ENCODE measurements at places on chromosomes 11 and 22.

- DNase-seq = no peak
Observed at GRCh38 chr22:40603088-40603605, 33.4 kb downstream of the MRTFA start.

DNA sequence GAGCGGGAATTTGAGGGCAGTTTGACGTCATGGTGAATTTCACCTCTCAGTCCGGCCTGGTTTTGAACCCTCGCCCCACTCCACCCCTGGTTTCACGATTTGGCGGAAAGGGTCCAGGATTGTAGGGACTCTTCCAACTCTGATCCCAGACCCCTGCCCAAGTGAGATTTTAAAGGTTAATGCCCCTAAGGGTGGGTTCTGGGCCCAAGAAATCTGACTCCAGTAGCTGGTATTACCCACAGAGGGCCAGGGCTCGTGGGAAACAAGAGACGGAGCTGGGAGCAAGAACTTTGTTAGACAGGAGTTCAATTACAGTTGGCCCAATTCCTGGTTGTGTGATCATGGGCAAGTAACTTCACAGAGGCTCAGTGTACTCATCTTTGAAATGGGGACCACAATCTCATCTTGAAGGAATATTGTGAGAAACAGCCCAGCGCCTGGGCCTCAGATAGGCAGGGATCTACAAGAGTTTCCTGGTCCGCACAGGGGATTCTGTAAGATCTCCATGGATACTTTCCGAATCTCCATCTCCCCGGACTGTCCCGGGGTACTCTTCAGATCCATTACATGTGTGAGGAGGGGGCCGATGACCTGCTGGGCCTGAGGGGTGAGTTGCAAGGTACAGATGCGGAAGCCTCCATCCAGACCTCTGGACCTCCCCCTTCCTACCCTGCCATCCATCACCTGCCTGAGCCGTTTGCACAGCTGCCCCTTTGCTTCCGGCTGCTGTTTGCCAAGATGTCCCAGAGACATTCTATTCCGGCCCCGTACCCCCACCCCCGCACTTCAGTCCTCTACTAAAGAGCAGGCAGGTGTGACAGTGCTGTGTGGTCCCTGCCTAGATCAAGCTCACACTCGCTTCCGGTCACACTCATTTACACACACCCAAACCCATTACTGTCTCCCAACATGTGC is 687 bp upstream of the CALCA start:
- DNase-seq = no peak

GRCh38 chr11:16883174-16883573 is 131.0 kb downstream of the PLEKHA7 start:
- DNase-seq = peak; percentile 65

GRCh38 chr11:71433648-71434450 is 14.3 kb downstream of the DHCR7 start:
- DNase-seq = no peak

GRCh38 chr22:26273011-26273675 is 103.9 kb downstream of the SEZ6L start:
- DNase-seq = no peak

DNA sequence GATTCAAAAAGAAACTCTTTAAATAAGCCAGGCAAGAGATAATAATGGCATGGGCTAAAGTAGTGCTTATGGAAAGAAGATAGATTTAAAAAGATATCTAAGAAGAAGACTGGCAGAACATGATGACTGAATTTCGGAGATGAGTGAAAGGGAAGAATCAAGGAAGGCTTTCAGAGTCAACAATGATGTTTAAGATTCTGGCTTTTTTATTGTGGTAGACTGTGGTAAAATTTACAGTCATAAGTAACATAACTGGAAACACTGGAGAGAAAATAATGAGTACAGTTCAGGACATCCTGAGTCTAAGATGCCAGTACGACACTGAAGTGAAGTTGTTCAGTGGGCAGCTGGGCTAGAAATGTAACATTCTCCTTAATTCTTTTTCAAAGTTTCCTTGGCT is 85.2 kb downstream of the PHF21A start:
- DNase-seq = no peak

GRCh38 chr22:21766691-21767462 is 31.3 kb upstream of the YPEL1 start:
- no peak for DNase-seq

DNA sequence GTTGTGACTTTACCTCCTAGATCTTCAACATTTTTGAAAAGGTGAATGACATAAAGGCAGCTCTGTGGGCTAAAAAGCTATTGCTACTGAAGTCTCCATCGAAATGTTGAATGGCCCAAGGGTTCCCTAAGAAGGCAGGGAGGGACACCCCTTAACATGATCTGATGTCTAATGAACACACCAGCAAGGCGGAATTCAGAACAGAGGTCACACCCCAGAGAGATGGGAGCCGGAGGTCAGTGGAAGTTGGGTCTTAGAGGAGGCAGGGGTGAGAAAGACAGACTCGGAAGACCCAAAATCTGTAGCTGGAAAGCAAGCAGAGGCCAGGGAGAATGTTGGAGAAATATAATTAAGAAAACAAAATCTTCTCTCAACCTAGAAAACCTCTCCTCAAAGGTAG is 79.0 kb downstream of the TRIM29 start:
- no peak for DNase-seq

- no peak for DNase-seq
Observed at GRCh38 chr11:80424012-80424695, 983.3 kb upstream of the TENM4 start.

DNA sequence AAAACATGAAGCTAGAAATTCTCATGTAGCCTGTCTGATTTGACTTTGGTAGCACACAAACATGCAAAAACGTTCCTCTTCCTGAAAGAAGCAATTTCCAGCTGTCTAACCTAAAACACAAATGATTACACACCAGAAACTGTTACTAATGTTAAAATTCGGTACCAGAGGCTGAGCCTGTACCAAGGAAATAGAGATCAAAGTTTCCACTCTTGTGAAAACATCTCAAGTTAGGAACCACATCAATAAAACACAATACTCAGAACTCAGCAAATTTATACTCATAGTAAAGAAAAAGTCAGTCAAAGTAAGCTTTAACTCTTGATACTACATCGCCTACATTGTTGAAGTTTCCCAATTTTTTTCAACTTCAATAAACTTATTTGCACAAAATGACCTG is 107.8 kb downstream of the FCHSD2 start:
- DNase-seq = no peak

- DNase-seq = no peak
Observed at GRCh38 chr11:70398834-70399680, 728 bp downstream of the CTTN start.

DNA sequence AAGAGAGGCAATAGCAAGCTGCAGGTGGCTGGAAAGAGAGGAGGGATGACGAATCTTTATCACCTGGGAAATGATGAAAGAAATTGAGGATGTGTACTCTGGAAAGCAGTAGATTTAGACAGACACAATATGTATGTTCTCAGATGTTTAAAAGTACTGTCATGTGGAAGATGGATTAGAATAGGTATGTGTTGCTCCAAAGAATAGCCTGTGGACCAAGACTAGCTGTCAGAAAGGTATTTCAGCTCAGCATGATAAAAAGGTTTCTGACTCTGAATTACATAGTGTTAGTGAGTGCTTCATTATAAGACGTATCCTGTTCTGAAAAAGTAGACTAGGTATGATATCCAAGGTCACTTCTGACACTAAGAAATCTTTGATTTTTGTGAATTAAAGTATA is 322.4 kb downstream of the CNTN5 start:
- DNase-seq = no peak

GRCh38 chr11:63670096-63670432 is 1.1 kb downstream of the ATL3 start:
- DNase-seq = no peak

- DNase-seq = no peak
Observed at GRCh38 chr22:29251981-29252911, 15.5 kb downstream of the RHBDD3 start.

GRCh38 chr11:108726077-108726800 is 61.4 kb downstream of the DDX10 start:
- DNase-seq = no peak

DNA sequence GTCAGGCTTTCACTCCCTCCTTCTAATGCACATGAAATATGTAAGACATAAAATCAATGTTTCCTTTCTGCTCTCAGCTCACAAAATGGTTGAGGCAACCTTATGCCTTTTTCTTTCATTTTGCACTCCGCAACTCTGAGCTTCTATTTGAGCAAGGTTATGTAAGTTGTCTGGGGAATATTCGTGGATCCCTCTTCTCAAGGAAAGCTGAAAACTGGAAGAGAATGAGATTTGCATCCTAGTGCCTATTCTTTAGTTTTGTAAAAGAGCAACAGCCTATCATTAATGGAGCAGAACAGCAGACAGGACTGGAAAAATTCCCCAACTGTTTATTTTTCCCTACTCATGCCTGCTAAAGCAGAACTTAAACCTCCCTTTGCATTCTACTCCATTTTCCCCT is 141.7 kb downstream of the FAM76B start:
- no peak for DNase-seq

GRCh38 chr11:134664447-134665187 is 252.6 kb upstream of the B3GAT1 start:
- no peak for DNase-seq

- no peak for DNase-seq
Observed at GRCh38 chr11:27395556-27396258, 32.7 kb upstream of the CCDC34 start.

GRCh38 chr11:105935791-105936190 is 86.2 kb downstream of the MSANTD4 start:
- DNase-seq = no peak

GRCh38 chr11:3977078-3977477 is 117.5 kb upstream of the RRM1 start:
- DNase-seq = no peak

DNA sequence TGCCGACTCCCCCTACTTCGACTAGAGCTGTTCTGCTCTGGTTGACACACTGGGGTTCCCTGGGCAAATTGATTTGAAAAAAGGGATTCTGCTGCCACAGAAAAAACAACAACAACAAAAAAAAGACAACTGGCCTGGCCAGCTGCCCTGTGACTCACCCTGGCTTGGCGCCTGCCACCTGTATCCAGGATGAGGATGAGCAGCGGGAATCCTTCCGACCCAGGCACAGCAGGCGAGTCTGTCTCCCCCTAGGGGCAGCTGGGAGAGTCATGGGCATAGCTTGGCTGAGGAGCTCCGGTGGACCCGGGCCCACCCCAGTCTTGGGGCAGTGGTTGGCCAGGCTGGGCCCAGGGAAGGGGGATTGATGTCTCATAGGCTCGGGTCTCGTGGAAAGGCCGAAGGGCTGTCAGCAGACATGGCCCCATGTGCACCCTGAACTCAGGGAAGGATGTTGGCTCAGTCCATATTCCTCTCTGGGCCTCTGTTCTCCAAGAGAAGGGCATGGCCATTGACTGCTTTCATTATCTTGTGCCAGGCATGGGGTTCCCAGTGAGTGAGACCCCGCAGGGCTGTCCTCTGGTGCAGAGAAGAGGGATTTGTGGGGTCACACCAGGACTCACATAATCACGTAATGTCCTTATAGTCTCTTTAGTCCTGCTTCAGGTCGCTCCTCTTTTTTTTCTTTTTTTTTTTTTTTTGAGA is 10.4 kb upstream of the SUN2 start:
- DNase-seq = peak; percentile 52

GRCh38 chr11:75561426-75562047 is 516 bp upstream of the SERPINH1 start:
- DNase-seq = no peak

DNA sequence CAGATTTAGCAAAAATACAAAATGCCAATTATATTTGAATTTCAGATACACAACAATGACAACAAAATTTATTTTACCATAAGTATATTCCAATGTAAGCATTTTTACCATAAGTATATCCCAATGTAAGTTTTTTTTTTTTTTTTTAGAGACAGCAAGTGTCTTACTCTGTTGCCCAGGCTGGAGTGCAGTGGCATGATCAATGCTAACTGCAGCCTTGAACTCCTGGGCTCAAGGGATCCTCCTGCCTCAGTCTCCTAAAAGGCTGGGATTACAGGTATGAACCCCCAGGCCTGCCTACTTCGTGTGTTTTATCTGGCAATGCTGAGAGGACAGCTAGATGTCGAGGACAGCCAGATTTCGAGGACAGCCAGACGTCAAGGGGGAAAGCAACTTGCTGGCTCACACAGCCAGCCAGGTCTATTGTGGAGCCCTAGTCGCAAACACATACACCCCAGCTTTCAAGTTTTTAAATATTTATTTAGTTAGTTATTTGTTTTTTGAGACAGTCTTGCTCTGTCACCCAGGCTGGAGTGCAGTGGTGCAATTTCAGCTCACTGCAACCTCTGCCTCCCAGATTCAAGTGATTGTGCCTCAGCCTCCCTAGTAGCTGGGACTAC is 1.1 kb upstream of the SERPING1 start:
- no peak for DNase-seq

DNA sequence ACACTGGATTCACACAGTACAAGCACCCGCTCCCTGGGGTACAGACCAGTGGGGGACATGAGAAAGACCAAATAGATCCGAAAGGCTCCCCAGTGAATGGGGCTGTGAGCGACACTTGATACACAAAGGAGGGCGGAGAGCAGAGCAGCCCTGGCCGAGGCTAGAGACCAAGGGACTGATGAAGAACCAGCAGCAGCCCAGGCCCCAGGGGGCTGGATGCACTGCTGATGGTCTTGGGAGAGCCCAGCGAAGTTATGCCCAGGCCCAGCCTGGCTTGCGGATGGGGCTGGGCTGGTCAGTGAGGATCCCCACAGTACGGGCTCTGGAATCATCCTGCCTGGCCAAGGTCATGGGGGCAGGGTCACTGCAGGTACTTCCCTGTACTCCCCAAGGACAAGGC is 23.2 kb downstream of the ARHGAP1 start:
- DNase-seq = no peak

- no peak for DNase-seq
Observed at GRCh38 chr22:19884161-19884953, 29.7 kb upstream of the GNB1L start.

DNA sequence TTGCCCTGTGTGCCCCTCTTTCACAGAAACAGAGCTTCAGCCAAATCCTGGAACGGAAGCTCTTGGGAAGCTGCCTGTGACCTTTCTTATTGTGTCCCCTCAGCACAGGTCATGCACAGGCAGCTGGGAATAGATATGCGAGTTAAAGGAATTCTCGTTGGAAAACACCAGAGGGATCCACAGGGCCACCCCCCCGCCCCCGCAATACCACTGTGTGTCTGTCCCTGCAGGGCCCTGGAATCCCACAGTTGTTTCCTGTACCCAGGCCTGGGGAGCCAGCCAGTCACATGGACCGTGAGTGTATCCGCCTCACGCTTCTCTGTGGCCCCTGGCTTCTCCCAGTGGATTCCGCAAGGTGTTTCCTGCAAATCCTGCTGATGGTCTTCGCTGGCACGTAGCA is 29.0 kb downstream of the TIMP3 start:
- no peak for DNase-seq

GRCh38 chr11:60743058-60743457 is 13.6 kb upstream of the MS4A15 start:
- no peak for DNase-seq

Measured in inflammatory macrophage (primary cell).